ENCODE measurements at places on chromosomes 2 and 18.
A peak's percentile ranks its signal among the peaks of the same experiment; 100 is the strongest.

GRCh38 chr2:116717832-116718231 lies 1096.7 kb upstream of the DDX18 start:
- H3K36me3 ChIP-seq: no peaks in the 10 kb centered on the region
- no peak overlapping the region for H3K27ac ChIP-seq
- no peak overlapping the region for H3K4me3 ChIP-seq
- no peaks in the 10 kb centered on the region for H3K4me1 ChIP-seq
- no peaks in the 10 kb centered on the region for H3K27me3 ChIP-seq

DNA sequence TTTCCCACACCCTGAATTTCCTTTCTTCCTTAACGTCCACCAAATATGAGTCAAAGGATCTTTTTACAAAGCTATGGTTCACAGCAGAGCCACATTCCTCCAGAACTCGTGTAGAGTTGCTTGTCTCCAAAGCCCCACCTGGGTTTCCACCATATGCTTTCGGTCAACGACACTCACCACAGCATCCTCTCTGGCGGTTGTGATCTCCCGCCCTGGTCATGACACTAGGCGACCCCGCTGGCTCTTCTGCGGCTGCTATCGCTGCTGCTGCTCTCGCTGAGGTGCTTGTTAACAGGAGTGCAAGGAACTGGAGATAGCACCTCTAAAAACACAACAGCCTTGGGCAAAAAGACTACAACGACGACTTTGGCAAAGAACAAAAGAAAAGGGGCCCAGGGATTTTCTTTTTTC lies 340 bp downstream of the SLC40A1 start:
- no peaks in the 10 kb centered on the region for H3K27me3 ChIP-seq
- H3K27ac ChIP-seq: peak overlapping the region; percentile 52
- no peak for DNase-seq
- H3K4me1 ChIP-seq: peaks cover 4% of the 10 kb centered on the region
- H3K4me3 ChIP-seq: peak overlapping the region; percentile 71
- no peaks in the 10 kb centered on the region for H3K36me3 ChIP-seq

- no peak for DNase-seq
- H3K27me3 ChIP-seq: no peaks in the 10 kb centered on the region
- H3K4me1 ChIP-seq: no peaks in the 10 kb centered on the region
Measured at GRCh38 chr2:191653667-191654391, 24.1 kb upstream of the NABP1 start.

DNA sequence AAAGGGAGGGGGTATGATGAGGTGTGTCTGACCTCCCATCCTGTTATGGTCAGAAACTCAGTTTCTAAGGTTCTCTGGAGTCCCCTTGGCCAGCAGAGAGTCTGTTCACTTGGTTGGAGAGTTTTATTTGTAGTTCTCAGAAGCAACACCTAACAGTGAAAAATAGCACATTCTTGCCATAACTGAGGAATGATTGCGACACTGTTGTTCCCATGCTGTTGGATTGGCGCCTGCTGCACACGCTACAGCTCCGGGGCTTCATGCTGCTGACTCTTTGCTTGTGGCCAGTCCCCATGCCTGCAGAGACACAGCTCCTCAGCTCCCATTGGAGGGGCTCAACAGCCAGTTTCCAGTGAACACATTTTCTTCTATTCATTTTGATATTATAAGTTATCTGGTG lies 42.1 kb downstream of the TPGS2 start:
- H3K4me1 ChIP-seq: no peaks in the 10 kb centered on the region
- H3K36me3 ChIP-seq: no peaks in the 10 kb centered on the region
- no peak overlapping the region for H3K27ac ChIP-seq
- H3K4me3 ChIP-seq: no peak overlapping the region

GRCh38 chr2:189312211-189312610 lies 129.1 kb upstream of the WDR75 start:
- DNase-seq: no peak
- H3K27ac ChIP-seq: no peak overlapping the region
- peaks cover 19% of the 10 kb centered on the region for H3K4me1 ChIP-seq
- no peaks in the 10 kb centered on the region for H3K36me3 ChIP-seq
- no peak overlapping the region for H3K4me3 ChIP-seq

GRCh38 chr2:236010920-236011685 lies 157.1 kb downstream of the GBX2 start:
- H3K4me3 ChIP-seq: no peak overlapping the region
- no peaks in the 10 kb centered on the region for H3K36me3 ChIP-seq
- H3K4me1 ChIP-seq: no peaks in the 10 kb centered on the region
- no peak overlapping the region for H3K27ac ChIP-seq

DNA sequence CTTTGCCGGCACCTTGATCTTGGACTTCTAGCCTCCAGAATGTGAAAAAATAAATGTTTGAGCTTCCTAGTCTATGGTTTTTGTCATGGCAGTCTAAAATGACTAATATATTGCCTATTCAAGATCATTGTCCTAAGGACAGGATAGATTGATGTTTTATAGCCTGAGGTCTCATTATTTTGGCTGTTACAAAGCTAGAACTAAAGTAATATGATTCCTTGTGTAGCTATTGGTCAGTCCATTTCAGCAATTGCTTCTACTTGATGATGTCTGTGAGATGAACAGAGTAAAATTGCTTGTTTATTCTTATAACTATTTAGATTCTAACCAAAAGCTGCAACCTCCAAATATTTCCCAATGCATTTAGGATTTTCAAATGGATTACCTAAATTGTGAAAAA lies 145.0 kb downstream of the HRH4 start:
- no peak overlapping the region for H3K4me3 ChIP-seq
- DNase-seq: no peak
- H3K27ac ChIP-seq: no peak overlapping the region
- no peaks in the 10 kb centered on the region for H3K4me1 ChIP-seq
- no peaks in the 10 kb centered on the region for H3K36me3 ChIP-seq

DNA sequence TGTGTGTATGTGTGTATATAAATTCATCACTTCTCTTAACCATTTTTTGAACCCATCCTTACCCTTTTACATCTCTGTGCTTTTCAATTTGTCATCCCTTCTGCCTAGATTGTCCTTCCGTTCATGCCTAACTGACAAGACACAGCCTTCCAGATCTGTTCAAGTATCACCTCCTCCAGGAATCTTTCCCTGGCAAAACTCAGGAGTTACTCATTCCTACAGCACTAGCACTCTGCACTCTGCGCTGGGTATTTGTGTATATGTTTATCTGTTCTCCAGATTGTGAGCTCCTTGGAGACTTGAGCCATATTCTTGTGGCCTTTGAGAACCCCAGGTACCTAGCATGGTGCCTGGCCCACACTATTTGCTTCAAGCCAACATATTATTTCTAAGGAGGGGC lies 26.8 kb upstream of the ASXL2 start:
- no peak overlapping the region for H3K4me3 ChIP-seq
- H3K36me3 ChIP-seq: no peaks in the 10 kb centered on the region
- no peaks in the 10 kb centered on the region for H3K4me1 ChIP-seq
- no peak overlapping the region for H3K27ac ChIP-seq

- peaks cover 5% of the 10 kb centered on the region for H3K27me3 ChIP-seq
- H3K36me3 ChIP-seq: no peaks in the 10 kb centered on the region
- no peak for DNase-seq
- H3K4me1 ChIP-seq: no peaks in the 10 kb centered on the region
- H3K27ac ChIP-seq: no peak overlapping the region
Measured at GRCh38 chr2:152015552-152015951, 83.3 kb downstream of the CACNB4 start.

DNA sequence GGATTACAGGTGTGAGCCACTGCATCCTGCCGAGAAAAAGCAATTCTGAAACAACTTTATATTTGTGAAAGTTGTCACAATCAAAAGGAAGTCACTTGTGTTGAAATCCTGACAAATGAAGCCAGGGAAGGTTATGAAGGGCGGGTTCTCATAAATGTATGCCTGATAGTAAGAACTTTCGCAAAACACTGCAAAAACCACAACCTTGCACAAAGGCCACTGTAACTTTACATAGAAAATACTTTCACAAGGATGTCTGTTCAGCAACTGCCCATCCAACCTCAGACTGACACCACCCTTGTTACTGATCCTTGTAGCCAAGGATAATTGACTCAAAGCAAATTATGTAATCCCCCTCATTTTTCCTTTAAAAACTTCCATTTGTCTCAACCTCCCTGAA lies 90.6 kb downstream of the SLC4A3 start:
- no peaks in the 10 kb centered on the region for H3K27me3 ChIP-seq
- H3K27ac ChIP-seq: no peak overlapping the region
- H3K4me3 ChIP-seq: no peak overlapping the region
- no peaks in the 10 kb centered on the region for H3K36me3 ChIP-seq

DNA sequence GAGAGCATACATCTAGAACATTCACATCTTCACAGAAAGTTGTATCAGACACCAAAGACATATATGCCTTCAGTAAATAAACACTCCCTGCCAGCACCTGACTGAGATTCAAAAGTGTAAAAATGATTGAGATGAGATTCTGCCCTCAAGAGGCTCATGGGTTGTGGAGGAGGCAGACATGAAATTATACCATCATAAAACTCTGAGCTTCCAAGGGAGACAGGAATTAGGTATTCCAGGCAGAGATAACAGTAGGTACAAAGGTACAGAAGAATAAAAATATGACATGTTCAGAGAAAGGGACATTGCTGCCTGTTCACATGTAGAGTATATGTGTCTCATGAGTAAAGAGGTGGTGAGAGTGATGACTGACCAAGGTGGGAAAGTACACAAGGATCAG lies 322.3 kb downstream of the OSR1 start:
- no peak overlapping the region for H3K4me3 ChIP-seq
- no peaks in the 10 kb centered on the region for H3K4me1 ChIP-seq
- H3K27me3 ChIP-seq: no peaks in the 10 kb centered on the region
- H3K36me3 ChIP-seq: no peaks in the 10 kb centered on the region

DNA sequence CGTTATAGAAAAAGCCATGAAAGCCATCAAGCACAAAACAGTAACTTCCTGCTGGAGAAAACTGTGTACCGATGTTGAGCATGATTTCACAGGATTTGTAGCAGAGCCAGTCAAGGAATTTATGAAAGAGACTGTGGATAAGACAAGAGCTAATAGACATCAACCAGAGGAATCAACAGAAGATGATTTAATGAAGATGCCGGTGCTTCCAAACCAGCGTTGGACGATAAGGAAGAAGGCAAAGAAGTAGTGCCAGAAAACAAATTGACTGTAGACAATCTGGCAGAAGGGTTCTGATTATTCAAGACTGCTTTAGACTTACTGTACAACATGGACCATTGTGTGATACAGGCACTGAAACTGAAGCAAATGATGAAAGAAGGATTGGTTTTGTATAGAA lies 49.5 kb upstream of the GAREM2 start:
- H3K27ac ChIP-seq: no peak overlapping the region
- no peaks in the 10 kb centered on the region for H3K4me1 ChIP-seq
- H3K4me3 ChIP-seq: no peak overlapping the region
- H3K27me3 ChIP-seq: no peaks in the 10 kb centered on the region
- H3K36me3 ChIP-seq: peaks cover 5% of the 10 kb centered on the region

GRCh38 chr2:231987124-231987727 lies 25.7 kb downstream of the DIS3L2 start:
- H3K27me3 ChIP-seq: no peaks in the 10 kb centered on the region
- H3K4me3 ChIP-seq: no peak overlapping the region
- H3K36me3 ChIP-seq: no peaks in the 10 kb centered on the region
- H3K27ac ChIP-seq: no peak overlapping the region

DNA sequence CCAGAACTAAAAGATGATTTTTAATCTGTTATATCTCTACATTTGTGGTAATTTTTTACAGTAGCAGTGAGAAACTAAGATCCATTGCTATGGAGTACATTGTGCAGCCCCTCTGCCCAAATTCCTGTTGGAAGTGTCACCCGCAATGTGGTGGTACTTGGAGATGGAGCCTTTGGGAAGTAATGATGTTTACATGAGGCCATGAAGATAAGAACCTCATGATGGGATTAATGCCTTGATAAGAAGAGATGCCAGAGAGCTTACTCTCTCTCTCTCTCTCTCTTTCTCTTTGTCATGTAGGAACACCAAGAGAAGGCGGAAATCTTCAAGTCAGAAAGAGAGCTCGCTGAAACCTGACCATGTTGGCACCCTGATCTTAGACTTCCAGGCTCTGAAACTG lies 535.4 kb downstream of the PID1 start:
- H3K27me3 ChIP-seq: no peaks in the 10 kb centered on the region
- H3K27ac ChIP-seq: no peak overlapping the region
- no peak overlapping the region for H3K4me3 ChIP-seq
- no peaks in the 10 kb centered on the region for H3K36me3 ChIP-seq
- no peaks in the 10 kb centered on the region for H3K4me1 ChIP-seq

GRCh38 chr2:124283096-124283495 lies 258.0 kb downstream of the CNTNAP5 start:
- no peak overlapping the region for H3K4me3 ChIP-seq
- H3K27me3 ChIP-seq: no peaks in the 10 kb centered on the region
- DNase-seq: no peak

DNA sequence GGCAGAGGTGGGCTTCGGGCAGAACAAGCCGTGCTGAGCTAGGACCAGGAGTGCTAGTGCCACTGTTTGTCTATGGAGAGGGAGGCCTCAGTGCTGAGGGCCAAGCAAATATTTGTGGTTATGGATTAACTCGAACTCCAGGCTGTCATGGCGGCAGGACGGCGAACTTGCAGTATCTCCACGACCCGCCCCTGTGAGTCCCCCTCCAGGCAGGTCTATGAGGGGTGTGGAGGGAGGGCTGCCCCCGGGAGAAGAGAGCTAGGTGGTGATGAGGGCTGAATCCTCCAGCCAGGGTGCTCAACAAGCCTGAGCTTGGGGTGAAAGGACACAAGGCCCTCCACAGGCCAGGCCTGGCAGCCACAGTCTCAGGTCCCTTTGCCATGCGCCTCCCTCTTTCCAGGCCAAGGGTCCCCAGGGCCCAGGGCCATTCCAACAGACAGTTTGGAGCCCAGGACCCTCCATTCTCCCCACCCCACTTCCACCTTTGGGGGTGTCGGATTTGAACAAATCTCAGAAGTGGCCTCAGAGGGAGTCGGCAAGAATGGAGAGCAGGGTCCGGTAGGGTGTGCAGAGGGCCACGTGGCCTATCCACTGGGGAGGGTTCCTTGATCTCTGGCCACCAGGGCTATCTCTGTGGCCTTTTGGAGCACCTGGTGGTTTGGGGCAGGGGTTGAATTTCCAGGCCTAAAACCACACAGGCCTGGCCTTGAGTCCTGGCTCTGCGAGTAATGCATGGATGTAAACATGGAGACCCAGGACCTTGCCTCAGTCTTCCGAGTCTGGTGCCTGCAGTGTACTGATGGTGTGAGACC lies at the start of gene PROC:
PROC (plus strand) TSS at position 128 of the 812 bp plus-strand sequence. CDS start 1,516 bp downstream, outside the sequence.
- peaks cover 11% of the 10 kb centered on the region for H3K4me1 ChIP-seq
- no peaks in the 10 kb centered on the region for H3K27me3 ChIP-seq
- H3K27ac ChIP-seq: no peak within 1 kb of the TSS
- no peak for DNase-seq
- no peak within 1 kb of the TSS for H3K4me3 ChIP-seq

GRCh38 chr18:41266204-41266603 lies 688.8 kb upstream of the PIK3C3 start:
- DNase-seq: no peak
- no peaks in the 10 kb centered on the region for H3K4me1 ChIP-seq
- H3K36me3 ChIP-seq: no peaks in the 10 kb centered on the region
- H3K27ac ChIP-seq: no peak overlapping the region
- H3K4me3 ChIP-seq: no peak overlapping the region

All from CD8-positive, alpha-beta memory T cell (primary cell).